ENCODE measurements at places on chromosomes 4 and X.

- no peak for DNase-seq
Observed at GRCh38 chr4:60948008-60948407, 252.1 kb upstream of the ADGRL3 start.

DNA sequence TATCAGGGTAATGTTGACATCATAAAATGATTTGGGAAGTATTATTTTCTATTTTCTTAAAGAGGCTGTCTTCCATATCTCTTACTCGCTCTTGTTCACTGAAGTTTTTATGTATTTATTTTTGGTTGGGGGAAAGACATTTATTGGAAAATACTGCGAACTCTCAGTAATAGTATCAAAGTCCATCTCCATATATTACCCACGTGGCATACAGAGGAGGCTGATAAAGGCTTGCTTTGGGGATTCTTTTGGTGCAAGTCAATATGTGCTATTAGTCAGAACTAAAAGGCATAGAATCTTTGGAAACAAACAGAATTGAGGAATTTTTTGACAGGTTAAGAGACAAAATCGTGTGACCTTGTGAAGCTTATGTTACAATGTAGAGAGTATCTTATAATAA, 101.3 kb downstream of the NYX start:
- DNase-seq = no peak

GRCh38 chr4:100294356-100294755, 104.1 kb upstream of the DDIT4L start:
- no peak for DNase-seq

DNA sequence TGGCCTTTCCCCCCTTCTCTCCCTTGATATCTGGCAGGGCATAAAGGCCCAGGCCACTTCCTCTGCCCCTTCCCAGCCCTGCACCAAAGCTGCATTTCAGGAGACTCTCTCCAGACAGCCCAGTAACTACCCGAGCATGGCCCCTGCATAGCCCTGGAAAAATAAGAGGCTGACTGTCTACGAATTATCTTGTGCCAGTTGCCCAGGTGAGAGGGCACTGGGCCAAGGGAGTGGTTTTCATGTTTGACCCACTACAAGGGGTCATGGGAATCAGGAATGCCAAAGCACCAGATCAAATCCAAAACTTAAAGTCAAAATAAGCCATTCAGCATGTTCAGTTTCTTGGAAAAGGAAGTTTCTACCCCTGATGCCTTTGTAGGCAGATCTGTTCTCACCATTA, 183.8 kb downstream of the AR start:
- no peak for DNase-seq

DNA sequence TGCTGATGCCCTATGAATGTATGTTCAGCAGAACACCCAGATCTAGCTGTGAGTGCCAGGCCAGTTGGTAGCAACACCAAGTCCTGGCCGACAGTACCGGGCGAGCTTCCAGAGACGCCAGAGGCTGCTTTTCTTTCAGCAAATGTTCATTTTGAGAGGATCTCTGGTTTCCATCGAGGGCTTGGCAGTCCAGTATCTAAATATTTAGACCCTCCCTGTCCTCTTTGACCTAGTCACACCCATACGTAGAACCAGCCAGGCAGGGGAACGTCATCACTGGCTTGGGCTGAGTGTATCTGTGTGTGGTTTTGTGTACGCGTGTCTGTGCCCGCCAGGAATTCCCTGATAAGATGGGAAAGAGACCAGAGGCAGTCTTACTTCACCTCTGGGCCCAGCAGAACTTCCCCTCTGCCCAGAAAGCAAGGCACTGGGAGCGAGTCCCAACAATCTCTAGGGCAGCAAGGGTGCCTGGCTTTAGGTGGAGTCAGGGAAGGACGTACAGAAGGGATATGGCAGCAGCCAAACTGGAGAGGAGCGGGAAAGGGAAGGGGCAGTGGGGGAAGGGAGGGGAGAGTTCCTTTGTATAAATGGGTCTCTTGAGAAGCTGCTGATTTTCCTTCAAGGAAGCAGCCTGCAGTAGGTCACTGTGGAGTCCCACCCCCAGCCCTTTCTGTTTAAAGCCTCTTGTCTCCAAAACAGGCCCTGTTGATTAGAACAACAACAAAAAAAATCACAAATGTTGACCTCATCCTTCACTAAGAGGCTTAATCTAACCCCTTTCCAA, 15.0 kb upstream of the ELF4 start:
- DNase-seq = no peak

DNA sequence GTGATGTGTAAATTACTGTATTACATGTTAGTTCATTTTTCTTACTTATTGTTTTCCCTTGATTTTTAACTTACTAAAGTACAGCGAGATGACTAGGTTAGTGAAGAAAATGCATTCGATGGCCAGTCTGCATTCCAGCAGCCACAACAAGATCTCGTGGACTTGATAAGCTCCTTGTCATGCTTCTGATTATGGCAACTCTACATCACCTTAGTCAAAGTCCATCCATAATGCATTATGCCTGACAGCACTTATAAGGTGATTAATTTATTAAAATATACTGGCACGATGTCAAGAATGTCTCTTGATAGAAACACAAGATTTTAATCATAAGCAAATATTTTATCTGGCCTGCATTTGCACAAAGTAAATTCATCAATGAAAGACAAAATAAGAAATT, 109.9 kb upstream of the NAP1L5 start:
- DNase-seq = no peak

- DNase-seq = no peak
Observed at GRCh38 chrX:132822634-132823012, 135.8 kb downstream of the HS6ST2 start.

DNA sequence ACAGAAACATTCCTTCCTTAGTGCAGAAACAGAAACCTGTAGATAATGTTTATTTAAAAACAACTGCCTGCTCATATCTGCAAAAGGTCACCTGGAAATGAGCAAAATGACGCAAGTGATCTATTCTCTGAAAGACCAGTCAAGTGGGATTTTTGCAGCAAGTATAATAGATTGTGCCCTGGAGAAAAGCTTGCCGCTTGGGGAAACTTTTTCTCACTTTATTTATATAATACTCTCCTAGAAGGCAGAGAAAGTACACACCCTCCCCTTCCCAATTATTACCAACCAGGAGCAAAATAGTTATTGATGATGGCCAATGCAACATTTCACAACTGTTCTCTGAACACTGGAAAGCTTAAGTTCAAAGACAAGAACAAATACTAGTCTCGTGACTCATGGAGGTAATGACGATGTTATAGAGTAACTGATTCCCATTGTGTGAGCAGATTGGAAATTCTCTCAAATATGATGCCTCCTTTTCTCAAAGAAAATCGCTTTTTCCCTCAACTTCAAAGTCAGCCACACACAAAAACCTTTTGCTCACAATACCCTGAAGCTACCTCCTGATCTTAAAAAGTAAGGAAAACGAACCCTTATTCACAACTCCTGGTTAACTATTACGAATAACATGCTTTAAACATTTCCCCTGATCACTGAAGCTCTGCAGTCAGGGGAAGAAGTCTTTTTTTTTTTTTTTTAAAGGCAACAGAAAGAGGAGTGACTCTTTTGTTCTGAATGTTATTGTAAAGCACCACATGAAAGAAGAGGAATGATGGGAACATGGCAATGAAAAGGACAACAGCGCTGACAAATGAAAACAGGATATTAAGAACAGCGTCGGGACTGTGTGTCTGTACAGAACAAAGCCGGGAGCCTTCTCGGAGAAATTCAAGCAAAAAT, 41.0 kb downstream of the MID1 start:
- no peak for DNase-seq

- DNase-seq = no peak
Observed at GRCh38 chrX:148956352-148956751, 455.9 kb downstream of the AFF2 start.

DNA sequence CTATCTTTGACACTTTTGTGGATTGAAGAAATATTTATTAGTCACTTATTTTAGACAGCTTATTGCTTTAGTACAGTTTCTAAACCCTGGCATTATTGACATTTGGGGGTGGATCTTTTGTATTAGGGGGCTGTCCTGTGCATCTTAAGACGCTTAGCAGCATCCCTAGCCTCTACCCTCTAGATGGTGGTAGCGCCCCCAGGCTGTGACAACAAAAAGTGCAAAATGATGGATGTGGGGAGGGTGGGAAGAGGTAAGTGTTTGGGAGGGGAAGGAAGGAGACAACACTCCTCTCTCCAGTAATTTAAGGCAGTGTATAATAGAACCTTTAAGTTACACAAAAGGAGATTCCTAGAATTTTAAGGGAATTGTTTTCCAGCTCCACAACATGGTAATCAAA, 1210.6 kb downstream of the C4orf33 start:
- no peak for DNase-seq

DNA sequence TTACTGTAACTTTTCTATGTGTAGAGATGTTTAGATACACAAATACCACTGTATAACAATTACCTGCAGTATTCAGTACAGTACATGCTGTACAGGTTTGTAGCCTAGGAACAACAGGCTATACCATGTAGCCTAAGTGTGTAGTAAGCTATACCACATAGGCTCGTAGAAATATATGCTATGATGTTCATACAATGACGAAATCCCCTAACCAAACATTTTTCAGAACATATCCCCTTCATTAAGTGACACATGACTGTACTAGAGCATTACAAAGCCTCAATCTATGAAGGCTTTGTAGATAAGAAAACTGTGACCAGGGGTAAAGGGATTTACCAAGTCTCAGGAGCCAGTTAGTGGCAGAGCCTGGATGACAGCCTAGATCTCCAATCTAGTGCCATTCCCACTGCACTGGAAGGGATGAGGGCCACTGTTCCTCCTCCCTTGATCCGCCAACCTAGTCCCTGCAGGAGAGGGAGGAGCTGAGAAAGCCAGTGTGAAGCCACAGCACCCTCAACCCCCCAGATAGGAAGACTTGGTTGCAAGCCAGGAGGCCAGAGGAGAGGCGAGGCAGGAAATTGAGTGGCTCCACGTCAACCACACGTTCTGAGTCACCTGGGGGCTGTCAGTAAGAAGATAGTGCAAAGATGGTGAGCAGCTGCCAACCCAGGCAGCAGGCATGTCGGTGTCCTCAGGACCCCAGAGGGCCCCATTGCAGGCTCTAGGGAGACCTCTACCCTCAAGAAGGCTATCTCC, 227.7 kb downstream of the BCOR start:
- peak; percentile 95 for DNase-seq

- DNase-seq = no peak
Observed at GRCh38 chrX:139784807-139785206, 76.8 kb upstream of the MCF2 start.

- DNase-seq = peak; percentile 75
Observed at GRCh38 chr4:73704314-73705055, 35.9 kb upstream of the CXCL8 start.
